ENCODE measurements at places on chromosomes 5 and 9.

DNA sequence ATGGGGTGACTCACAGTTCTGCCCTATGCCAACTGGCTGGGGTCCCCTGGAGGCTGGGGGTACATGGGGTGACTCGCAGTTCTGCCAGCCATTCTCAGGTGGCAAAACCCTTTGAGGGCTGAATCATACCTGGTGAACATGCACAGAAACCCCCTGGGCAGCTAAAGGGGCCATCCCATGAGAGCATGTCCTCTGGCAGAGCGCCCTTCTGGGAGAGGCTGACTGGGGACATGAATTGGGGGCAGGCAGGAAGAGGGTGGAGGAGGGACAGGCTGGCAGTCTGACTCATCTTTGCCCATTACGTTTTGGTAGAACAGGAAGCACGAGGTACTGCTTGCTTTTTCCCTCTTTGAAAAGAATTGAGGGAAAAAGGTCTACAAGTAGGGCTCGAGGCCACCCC, 16.7 kb downstream of the TRAF1 start:
- no peak for DNase-seq

- no peak for DNase-seq
Measured at GRCh38 chr9:109482391-109482916, 15.7 kb downstream of the PTPN3 start.

GRCh38 chr5:103668281-103668680, 105.7 kb upstream of the NUDT12 start:
- DNase-seq = no peak

GRCh38 chr5:569358-569867, 42.7 kb upstream of the CEP72 start:
- no peak for DNase-seq

DNA sequence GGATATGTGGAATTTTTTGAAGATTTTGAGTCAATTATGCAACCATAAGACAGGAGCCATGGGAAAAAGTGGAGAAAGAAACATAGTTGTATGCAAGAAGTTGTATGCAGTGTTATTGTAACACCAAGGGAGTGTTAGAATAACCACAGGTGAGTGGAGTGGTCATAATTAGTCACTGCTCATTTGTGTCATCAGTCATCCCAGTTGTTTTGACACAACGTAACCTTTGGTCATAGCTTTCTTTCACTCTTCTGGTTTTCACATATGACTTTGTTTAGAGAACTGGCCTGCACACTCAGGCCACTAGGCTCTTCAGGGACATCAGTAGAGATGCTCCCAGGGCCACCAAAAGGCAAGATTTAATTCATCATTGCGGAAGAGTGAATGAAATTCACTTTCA, 158.7 kb upstream of the HMHB1 start:
- DNase-seq = no peak

GRCh38 chr5:138898299-138898698, 23.2 kb upstream of the LRRTM2 start:
- DNase-seq = no peak

DNA sequence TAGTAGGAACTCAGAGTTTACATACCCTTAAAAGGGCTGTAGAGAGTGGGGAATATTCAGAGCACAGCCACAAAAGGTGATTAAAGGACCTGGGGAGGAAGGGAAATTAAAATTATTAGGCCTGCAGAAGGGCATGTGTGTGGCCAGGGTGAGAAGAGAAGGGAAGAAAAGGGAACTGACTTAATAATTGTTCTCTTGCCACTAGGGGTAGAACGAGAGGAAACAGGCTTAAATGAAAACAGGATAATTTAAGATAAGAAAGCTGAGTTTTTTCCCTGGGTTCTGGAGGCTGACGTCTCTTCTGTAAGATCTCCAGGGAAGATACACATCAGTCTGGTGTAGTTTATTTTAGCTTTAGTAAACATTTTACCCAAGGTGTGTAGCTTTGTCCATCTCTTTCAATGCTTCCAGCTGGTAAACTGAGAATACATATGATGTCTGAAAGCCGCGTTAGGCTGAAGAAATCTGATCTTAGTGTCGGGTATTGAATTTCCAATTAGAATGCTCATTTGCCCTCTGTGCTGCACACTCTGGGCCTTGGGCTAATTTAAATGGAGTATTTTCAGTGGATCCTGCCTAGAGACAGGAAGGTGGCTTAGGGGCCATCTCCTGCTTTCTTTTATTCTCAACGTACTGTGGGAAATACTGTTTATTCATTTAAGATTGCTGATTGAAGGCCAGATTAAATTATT, 416.8 kb downstream of the TMEM38B start:
- no peak for DNase-seq

- no peak for DNase-seq
Measured at GRCh38 chr9:122370869-122371755, at the start of gene PTGS1. Gene PTGS1, plus strand, starts transcription at chr9:122371024. Its CDS starts 61 bp downstream, at chr9:122371085.

DNA sequence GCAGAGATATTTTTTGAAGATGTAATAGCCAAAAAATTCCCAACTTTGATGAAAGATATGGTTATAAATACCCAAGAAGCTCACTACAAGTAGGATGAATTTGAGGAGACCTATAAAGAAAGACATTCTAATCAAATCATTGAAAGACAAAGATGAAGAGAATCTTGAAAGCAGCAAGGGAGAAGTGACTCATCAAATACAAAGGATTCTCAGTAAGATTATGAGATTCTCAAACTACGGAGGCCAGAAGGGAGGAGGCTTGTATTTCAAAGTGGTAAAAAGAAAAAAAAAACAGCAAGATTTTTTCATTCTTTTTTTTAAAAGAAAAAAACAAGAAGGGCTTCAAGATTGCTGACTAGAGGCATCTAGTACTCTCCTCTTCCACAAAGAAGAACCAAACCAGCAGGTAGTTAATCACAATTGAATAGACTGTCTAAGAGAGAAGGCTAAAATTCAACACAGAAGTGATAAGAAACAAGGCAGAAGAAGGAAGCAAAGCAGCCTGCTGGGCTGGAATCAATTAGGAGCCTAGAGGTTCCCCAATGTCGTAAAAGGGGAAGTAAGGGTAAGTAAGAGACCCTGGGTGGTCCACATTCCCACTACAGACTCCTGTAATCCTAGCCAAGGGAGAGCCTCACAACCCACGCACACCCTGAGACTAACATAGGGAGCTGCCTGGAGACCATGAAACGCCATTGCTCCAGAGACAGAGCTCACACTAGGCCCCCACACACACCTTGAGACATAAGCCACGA, 59.1 kb upstream of the NIPAL4 start:
- DNase-seq = no peak

GRCh38 chr5:74946471-74946870, 80.3 kb upstream of the FAM169A start:
- no peak for DNase-seq

DNA sequence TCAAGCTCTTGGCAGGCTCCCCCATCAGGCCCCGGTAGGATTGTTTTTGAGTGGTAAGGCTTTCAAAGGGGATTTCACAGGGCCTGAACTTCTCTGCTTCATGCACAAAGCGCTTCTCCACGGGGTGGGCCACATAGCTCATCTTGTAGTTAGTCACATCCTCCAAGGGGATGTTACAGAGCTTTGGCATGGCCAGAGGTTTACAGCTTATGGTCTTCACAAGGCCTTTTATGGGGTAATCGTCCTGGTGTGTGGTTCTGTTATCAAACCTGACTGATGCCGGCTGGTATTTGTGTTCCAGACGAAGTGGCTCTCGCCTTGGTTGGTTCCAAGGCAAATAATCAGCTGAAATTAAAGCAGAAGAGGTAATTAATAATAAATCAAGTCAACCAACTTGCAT, 104.3 kb downstream of the SAXO1 start:
- no peak for DNase-seq

- no peak for DNase-seq
Measured at GRCh38 chr9:130912932-130913598, 16.5 kb upstream of the QRFP start.

- DNase-seq = no peak
Measured at GRCh38 chr5:111704452-111705085, 52.4 kb downstream of the NREP start.

- no peak for DNase-seq
Measured at GRCh38 chr9:111752455-111752854, 42.3 kb downstream of the SHOC1 start.

GRCh38 chr9:83043597-83043996, 19.3 kb downstream of the RASEF start:
- no peak for DNase-seq

GRCh38 chr9:117718085-117718484, 13.9 kb downstream of the TLR4 start:
- no peak for DNase-seq

- DNase-seq = no peak
Measured at GRCh38 chr5:94793816-94794198, 175.3 kb downstream of the SLF1 start.

DNA sequence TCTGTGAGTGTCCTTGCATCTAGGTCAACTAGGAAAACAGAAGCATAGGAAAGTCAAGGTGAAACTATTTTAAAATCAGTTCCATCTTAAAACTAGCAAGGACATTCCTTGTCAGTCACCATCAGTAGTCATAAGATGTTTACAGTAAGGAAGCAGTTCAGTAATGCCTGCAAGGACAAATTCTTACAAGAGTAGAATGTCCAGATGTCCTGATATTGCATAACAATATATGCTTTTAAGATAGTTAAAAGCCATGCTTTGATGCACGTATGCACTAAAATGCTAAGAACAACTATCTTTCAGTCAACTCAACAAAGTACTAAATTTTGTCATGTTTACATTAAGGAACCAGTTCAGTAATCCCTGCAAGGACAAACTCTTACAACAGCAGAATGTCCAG, 11.3 kb upstream of the SVEP1 start:
- no peak for DNase-seq

DNA sequence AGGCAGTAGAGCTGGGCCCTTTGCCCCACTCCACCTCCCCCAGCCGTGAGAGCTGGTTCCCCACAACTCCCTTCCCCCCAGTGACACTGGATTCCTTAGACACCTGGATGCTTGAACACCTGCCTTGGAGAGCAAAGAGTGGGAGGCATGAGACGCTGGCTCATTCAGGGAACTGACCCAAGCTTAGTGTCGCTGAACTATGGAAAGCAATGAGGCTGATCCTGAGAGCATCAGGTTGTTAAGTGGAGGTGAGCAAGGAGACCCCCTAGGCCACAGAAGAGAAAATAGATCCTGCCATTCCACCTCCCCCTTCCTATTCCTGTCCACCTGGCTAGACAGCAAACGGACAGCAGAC, 2.0 kb downstream of the CCL19 start:
- no peak for DNase-seq

DNA sequence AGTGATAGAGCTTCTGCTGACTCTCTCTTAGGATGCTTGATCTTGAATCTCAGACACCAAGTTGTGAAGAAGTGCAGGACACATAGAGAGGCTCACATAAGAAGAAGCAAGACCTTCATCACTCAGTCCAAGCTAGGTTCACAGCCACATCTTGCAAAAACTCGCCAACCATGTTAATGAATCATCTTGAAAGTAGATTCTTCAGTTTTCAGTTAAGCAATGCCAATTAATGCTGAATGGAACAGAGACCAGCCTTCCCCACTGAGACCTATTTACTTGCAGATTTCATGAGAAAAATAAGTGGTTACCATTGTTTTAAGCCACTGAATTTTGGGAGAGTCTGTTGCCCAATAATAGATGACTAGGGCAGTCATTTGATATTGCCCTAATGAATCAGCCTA, 217.7 kb upstream of the EDIL3 start:
- DNase-seq = no peak

DNA sequence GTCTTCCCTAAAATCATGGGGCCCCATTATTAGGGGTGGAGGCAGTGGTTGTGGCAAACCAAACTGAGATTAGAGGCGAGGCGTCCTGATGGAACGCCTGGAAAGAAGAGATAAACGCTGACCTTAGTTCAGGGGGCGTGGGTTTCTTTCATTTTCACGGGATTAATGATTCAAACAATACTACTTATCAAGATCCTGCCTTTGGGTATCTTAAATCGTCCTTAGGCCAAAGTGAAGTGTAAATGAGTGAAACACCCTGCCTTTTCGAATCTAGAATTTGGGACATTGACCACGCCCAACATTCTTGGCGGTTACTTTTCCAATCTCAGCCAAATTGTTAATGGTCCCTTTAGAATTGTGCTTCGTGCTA, 1.0 kb upstream of the UBTD2 start:
- no peak for DNase-seq

GRCh38 chr9:87547671-87548081, 50.0 kb downstream of the DAPK1 start:
- DNase-seq = no peak

GRCh38 chr5:143877196-143877595, 65.2 kb downstream of the HMHB1 start:
- no peak for DNase-seq

DNA sequence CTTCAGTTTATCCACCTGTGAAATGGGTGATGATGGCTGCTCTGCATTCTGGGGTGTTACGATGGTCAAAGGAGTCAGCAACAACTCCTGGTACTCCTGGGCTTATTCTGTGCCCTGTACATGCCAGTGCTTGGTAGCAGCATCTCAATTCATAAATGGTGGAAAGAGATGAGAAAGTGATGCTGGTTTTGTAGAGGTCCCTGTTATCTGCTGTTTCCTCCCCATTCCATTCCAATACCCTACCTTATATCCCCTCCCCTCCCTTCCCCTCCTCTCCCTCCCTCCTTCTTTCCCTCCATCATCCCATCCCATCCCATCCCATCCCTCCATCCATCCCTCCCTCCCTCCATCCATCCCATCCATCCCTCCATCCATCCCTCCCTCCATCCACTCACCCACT, 19.1 kb downstream of the BOD1 start:
- no peak for DNase-seq

GRCh38 chr9:8254541-8254940, 455.0 kb upstream of the DMAC1 start:
- no peak for DNase-seq

DNA sequence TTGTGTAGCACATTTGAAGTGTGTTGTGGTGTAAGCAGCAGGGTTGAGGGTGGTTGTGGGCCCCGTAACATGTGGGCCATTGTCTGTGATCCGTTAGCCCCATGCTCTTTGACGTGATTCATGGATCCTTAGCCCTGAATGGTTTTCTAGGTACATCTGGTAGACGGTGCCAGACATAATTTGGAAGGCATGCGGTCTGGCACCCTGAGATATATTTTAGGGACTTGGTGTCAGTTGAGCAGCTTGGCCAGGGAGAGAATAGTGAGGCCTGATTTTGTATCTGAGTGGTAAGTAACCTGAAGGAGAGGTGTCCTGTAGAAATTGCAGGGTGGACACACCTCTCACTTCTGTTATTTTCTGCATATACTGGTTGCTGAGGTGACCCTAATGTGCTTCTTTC, 10.9 kb downstream of the SH3GL2 start:
- DNase-seq = no peak

GRCh38 chr5:122933956-122934355, 88.5 kb downstream of the SNX24 start:
- DNase-seq = no peak

DNA sequence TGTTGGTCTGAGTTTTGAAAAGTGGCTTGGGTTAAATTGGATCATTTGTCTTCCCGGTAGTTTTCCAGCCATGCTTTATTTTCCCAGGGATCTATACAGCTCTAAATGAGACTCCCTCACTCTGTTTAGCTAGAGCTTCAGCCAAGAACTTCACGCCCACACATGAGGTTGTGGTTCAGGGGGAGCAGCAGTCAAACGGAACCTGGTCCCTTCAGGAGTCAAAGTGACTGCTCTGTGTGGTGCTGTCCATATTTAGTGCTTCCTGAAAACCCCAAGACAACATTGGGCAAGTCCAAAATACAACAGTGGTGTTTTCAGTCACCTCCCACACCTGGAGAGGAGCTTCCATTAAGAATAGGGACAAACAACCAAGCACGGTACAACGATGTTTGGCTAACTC, 90.5 kb downstream of the ANKH start:
- no peak for DNase-seq

GRCh38 chr5:125896368-125896767, 526.8 kb upstream of the GRAMD2B start:
- no peak for DNase-seq
